Fibroblast of lung (primary cell): ENCODE measurements at places on chromosomes 2 and 18. TPM values are rescaled to one million over a fixed set of nuclear protein-coding genes. Genes with fewer than 3 reads are reported as not detected.
A peak's percentile ranks its signal among the peaks of the same experiment; 100 is the strongest.

The BCS1L gene
- 26.2 and 38.3 TPM in 2 replicates for total RNA-seq

The TMEM214 gene
- total RNA-seq, result 17.5 and 22.6 TPM in 2 replicates

DNA sequence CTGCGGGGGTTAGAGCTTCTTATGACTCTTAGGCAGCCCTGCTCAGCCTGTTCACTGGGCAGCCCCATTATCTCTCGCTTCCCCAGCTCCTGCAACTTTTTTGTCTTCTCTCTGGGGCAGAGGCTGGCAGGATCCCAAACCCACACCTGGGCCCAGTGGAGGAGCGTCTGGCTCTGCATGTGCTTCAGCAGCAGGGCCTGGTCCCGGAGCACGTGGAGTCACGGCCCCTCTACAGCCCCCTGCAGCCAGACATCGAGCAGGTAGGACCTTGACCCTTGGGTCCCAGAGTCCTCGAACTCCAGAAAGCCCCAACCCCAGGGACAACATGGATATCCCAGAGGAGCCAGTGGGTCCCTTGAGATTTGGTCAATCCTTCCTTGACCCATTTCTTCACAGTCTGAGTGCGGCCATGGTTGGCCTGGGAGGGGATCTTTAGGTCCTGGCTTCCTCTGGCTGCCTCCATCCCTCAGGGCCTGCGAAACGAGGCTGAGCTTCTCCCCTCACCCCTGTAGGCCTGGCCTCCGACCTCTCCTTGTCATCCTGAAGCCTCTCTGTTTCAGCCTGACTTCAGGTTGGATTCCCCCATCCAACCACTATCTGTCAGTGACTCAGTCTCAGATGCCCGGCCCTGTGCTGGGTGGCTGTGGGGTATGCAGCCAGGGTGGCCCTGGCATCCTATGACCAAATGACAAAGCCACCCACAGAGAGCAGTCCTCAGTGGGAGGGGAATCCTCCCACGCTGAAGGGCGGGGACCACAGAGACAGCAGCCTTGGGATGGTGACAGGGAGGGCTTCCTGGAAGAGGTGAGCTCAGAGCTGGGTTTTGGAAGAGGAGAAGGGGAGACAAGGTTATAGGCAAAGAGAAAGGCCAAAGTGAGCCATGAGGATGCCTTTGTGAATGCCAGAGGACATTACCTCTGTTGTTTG is 214.2 kb downstream of the DYSF start:
- no peak for DNase-seq

- peak; percentile 93 for DNase-seq
Measured at GRCh38 chr2:31384771-31385276, 29.7 kb downstream of the XDH start.
